ENCODE measurements at places on chromosomes 13 and 19. TPM values are rescaled to one million over a fixed set of nuclear protein-coding genes. Genes with fewer than 3 reads are reported as not detected.

Gene PRX
- 8.3 TPM for total RNA-seq

GRCh38 chr13:24179486-24179850 lies 18.9 kb downstream of the SPATA13 start:
- DNase-seq = no peak

DNA sequence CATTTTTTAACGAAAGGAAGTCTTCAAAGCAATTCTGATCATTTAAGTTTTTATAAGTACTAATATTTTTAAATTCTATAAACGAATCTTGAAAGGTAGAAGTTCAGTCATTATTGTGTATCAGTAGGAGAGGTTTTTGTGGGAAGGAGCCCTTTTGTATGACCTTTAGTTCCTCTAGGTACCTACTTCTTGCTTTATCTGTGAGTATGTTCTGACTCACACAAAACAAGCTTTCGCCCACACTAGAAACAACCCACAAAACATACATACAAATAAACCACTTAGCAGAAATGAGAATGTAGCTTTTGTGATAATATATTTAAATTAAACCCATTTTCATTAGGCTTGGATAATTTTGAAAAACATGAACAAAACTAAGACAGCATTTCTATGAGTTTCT lies 27.8 kb downstream of the ERCC5 start:
- no peak for DNase-seq

DNA sequence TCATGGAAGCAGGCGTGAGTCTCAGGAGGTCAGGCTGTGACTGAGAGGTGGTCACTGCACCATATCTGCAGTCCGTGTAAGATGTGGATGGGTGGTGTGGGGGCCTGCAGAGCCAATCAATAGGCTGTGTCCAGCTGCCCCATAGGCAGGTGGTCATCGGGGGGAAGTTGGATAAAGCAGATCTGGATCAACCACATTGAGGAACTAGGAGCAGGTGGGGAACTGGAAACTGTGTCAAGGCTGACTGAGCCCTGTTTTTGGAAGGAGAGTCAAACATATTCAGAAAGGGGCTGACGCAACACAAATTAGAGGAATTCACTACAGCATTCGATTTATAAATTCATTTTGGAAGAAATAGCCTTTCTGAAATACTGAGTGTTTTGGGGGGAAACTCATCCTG lies 15.0 kb downstream of the CLEC4M start:
- no peak for DNase-seq

DNA sequence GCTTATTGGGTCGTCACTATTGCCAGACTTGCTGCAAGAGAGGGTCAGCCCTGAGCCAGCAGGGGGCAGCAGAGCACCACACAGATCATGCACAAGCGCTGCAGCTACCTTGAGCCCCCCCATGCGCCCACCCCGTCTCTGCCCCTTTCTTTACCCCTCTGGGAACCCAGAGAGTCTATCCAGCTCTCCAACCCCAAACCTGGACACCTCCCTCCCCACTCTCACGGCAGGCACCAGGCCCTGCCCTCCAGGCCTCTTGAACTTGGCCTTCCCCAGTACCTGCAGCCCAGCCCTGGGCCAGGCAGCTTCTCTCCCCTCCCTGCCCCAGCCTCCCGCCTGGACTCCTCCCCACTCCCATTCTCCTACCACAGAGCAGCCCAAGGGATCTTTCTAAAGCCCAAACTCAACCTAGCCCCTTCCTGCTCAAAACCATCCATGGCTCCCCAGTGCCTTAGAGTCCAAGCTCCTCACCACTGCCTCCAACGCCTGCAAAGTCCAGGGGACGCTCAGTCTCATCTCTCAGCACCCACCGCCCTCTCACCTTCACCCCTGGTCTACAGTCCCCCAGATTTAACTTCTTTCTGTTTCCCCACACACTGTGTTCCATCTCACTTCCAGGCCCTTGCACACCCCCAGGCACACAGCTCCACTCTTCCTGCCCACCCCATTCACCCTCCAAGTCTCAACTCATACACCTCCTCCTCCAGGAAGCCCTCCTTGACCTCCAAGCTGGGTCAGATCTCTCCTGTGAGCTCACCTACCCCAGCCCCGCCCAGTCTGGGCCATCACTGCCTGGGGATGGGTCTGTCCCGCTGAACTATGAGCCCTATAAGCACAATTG lies 9.4 kb upstream of the CEACAM16 start:
- peak; percentile 94 for DNase-seq

- DNase-seq = no peak
These were observed 31.3 kb downstream of the UBL3 start for GRCh38 chr13:29819143-29819542.

DNA sequence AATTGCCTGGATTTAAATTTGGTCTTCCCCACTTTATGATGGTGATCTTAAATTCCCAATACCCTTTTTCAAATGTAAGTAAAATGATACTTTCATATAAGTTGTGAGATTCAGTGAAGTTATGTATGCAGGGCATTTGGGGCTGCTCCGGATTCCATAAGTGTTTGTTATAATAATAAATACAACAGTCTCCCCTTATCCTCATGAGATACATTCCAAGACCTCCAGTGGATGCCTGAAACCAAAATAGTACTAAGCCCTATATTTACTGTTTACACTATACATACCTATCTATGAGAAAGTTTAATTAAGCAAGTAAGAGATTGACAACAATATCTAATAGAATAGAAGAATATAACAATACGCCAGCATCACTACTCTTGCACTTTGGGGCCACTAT lies 2237.8 kb downstream of the PCDH9 start:
- DNase-seq = no peak
